Right renal cortex interstitium (tissue), 3 donors: ENCODE measurements at places on chromosomes 13 and 19.

GRCh38 chr19:38819231-38819920 is 6.6 kb upstream of the LGALS4 start:
- no peak for DNase-seq

DNA sequence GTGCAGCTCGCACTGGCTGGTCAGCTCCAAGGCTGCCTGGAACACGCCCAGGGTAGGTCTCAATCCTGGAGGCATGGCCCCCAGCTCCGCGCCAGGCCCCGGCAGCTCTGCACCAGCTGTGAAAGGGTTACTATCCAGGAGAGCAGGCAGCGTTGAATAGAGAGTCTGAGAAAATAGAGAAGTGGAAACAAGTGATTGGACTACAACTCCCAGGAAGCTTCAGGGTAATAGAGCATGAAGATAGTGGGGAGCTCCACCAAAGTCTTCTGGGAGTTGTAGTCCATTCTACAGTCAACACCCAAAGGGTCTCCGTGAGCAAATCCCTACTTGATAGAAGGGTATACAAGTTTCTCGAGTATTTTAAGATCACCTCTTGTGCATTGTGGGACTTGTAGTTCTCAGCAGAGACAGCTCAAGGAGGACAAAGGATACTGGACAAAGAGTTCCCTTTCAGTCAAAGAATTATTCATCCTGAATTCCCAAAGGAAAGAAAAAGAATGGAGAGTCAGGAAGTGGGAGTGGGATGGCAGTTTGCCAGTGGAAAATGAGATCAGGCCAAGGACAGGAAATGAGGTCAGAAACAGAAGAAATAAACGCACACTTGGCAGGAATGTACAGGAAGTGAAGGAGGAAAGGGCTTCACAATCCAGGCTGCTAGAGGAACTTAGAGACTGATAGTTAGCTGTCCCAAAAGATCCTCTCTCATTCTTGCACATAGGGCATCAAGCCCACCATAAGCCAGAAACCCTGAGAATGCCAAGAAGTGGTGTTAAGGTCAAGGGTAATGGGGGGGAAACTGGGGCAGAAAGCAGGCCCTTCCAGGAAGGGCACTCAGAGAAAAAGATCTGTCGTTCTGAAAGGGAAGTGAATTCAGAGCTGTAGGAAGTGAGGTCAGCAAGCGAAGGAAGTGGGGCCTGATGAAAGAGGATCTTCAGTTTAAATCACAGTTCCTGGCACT is 5.5 kb upstream of the MAMSTR start:
- DNase-seq, result no peak

DNA sequence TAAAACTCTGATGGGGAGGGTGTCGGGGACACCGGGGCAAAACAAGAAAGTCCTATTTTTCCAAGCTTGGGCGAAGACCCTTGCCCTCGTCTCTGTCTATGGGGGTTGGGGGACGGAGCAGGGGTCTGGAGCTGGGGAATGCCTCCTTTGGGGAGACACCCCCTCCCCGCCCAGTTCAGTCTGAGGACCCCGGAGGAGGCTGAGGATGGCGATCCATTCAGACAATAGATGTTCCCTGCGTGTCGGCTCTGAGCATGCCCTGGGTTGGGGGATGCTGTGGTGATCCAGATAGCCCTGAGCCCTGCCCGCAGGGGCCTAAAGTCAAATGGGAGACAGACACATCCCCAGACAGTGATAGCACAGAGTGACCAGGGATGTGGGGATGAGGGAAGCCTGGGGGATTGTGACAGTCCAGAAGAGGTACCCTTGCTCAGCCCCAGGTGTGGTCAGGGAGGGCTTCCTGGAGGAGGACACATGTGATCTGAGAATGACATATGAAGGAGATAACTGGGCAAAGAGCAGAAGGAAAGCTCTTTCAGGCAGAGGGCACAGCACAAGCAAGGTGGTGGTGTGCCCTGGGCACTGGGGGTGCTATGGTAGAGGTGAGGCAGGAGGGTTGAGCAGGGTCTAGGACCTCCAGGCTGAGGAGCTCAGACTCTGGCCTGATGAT is 9.1 kb downstream of the LRFN3 start:
- no peak for DNase-seq

DNA sequence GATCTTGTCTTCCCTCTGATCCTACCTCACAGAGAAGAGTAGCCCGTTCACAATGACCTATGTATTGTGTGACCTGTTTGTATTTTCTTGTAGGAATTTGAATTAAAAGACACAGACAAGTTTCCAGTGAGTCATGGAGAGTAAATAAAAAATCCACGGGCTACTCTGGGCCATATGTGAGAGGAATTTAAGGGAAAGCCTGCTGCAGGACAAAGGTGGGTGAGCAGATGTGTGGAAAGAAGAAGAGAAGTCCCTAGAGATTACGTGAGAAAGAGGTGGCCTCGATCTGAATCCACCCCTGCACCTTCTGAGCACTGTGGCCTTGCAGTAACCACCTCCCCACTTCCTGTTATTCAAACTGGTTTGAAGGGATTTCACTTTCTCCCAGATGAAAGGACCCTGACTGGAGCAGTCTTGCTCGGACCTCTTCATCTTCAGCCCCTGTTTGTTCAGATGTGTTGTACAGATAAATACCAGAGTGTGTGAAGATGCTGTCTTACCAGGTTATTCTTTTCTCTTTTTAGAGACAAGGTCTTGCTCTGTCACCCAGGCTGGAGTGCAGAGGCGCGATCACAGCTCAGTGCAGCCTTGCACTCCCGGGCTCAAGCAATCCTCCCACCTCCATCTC is 205.4 kb downstream of the PDS5B start:
- DNase-seq, result no peak

DNA sequence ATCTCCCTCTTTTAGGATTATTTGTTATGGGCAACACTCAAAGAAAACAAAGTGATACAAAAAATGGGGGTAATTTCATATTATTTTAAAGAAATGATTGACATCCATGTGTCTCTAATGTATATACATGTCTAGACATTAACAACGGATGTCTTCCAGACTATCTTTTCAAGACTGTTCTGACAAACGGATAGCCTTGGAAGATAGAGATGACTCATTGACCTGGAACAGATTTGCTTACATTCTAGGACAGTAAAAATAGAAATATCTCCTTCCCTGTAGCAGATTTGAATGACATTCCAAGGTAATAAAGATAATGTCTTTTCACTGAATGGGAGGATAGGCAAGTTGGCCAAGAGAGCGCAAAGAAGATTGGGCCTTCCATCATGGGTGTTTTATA is 26.2 kb upstream of the SLITRK6 start:
- no peak for DNase-seq

- no peak for DNase-seq
Observed at GRCh38 chr19:5503598-5503997, 48.4 kb downstream of the ZNRF4 start.

DNA sequence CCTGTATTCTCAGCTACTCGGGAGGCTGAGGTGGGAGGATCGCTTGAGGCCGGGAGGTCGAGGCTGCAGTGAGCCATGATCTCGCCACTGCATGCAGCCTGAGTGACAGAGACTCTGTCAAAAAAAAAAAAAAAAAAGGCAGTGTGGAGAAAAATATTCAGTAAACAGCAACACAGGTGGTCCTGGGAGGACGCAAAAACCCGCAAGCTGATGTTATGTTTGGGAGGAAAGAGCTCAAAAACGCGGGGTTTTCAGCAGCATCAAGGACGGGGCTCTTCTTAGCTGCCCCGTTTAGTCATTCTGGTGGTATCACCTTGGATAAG is 599 bp upstream of the ZNF784 start:
- DNase-seq, result no peak

DNA sequence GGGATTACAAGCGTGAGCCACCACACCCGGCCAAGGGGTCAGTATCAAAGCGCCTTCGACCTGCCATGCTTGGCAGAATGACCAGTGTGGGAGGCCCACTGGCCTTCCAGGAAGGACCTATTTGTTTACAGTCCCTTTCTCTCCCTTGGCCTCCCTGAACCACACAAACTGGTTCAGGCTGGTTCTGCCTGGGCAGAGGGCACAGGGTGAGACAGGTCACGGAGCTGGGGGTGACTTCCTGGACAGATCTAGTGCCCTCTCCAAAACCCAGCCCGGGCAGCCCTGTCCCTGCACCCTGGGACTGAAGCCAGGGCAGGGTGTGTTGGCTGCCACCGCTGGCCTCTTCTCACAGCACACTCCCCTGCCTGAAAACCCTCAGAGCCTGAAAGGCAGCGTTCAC is 11.3 kb downstream of the PLEKHF1 start:
- DNase-seq, result no peak

GRCh38 chr19:53389571-53389970 is 5.4 kb upstream of the ZNF765 start:
- no peak for DNase-seq

DNA sequence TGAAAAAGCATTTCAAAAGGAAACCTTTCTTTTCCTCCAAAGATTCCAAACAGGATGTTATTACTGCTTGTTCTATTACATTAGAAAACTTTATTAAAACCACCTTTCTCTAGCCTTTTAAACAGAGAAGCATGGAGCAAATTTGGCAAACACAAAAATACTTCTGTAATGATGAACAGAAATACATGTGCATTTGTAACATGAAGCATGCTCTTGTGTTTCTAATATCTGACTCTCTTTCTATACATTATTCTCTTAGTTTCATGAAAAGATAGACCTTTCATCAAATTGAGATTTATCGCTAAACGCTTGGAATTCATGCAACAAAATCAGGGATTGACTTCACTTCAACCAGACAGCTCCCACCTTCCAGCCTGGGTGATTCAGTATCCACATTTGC is 152.8 kb upstream of the IRS2 start:
- no peak for DNase-seq

DNA sequence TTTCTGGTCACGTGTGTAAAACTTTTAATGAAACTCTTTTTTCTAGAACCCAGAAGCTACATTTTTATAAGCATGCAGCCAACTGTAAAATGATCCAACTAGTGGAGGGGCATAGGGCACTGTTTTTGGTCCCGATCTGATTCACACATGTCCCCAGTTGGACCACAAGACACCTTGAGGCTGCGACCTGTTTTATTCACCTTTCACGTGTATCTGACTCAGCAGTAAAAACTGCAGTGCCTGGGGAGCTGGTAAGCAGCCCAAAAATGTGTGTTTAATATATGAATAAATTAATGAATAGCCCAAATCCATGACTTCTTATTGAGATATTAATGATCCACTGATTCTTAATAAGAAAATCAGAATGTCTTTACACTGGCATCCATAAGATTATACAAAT is 140.4 kb downstream of the COL4A1 start:
- no peak for DNase-seq

GRCh38 chr19:58010507-58010906 is 7.9 kb upstream of the ZNF606 start:
- DNase-seq, result no peak

DNA sequence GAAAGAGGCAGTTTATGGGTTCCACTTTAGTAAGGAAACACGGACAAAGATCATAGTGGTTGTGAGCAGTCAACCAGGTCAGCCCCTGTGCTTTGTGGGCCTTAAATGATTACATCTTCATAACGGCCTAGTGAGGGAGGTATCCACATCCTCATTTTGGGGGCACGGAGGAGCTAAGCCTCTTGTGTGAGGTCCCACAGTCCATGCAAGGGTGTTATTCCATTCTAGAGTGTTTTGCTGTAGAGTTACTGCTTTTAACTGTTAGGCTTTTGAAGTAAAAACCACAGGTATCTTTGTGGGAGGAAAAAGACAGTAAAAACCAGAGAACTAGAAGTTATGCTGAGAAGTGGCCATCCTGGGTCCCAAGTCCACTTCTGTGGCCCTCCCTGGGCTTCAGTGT is 4.0 kb downstream of the NOP53 start:
- no peak for DNase-seq

DNA sequence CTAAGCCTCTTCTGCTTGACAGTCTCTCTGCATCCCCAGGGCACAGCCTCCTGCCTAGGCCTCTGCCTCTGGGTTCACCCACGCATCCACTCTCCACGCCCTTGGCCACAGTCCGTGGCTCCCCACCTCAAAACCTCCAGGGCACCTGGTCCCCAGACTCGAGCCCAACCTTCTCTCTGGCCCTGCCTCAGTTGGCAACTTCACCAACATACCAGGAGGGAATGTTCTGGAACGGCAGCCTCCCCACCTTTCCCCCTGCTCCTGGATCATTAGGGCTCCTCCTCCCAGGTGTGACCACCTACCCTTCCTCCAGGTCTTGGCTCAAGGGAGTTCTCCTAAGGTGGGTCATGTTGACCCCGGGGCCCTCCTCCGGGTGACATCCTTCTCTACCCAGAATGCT is 69.1 kb downstream of the SOX1 start:
- DNase-seq, result no peak

DNA sequence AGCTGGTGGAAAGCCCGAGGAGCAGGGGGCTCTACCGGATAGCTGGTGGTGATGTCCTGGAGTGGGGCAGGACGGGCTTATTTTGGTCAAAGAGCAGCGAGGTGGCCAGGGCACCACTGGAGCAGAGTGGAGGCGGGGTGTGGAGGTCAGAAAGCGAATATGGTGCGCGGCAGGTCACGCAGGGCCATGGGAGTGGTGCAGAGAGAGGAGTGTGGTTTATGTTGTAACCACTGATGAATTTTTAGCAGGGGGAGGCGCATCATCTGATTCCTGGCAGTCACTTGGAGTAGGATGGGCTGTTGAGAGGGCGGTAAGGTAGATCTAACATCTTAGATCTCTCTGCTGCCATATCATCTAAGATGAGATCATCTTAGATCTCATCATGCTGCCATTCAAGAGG is 1.4 kb upstream of the ZNF414 start:
- DNase-seq, result no peak

- DNase-seq, result no peak
Observed at GRCh38 chr19:1862424-1863327, 703 bp downstream of the KLF16 start.

DNA sequence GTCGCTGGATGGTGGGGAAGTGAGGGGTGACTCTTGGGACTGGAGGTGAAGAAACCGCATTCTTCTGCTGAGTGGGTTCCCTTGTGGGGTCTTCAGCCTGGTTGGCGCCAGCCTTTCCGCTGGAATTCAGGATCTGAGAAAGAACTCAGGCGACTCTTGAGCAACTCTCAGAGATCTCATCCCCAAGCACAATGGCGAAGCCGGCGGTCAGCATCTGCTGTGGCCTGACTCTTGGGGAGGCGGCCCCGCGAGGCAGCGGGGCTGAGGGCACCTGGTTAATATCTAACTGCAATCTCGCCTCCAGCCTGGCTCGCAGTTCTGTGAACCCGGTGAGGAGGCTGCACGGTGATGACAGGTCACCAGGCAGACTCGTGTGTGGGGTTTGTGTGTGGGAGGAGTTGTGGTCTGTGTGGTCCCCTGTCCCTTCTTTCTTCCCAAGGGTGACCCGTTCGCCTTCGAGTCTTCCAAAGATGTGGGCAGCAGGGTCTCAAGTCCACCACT is 883 bp downstream of the ZNF441 start:
- peak; percentile 17 for DNase-seq

DNA sequence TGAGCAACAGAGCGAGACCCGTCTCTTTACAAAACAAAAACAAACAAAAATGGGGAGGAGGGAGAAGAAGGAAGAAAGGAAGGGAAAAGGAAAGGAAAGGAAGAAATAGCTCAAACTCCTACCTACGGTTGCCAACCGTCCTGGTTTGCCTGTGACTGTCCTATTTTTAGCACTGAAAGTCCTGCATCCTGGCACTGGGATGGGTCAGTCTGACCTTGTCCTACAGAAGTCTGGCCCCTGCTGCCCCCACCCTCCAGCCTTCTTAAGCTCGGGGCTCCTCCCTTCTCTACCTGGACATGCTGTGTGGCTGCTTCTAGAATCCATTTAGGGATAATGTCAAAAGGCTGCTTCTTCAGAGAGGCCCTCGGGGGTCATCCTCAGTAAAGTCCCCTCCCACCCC is 1.2 kb upstream of the STXBP2 start:
- no peak for DNase-seq

GRCh38 chr19:16327911-16328823 is 3.5 kb downstream of the KLF2 start:
- DNase-seq, result no peak
